Activated CD4-positive, alpha-beta memory T cell treated with anti-CD3 and anti-CD28 coated beads, Interleukin-2, amount 10 ng/mL, durations not matched to agents 7 days and 5 days (primary cell): ENCODE measurements at places on chromosomes 13 and 19.

DNA sequence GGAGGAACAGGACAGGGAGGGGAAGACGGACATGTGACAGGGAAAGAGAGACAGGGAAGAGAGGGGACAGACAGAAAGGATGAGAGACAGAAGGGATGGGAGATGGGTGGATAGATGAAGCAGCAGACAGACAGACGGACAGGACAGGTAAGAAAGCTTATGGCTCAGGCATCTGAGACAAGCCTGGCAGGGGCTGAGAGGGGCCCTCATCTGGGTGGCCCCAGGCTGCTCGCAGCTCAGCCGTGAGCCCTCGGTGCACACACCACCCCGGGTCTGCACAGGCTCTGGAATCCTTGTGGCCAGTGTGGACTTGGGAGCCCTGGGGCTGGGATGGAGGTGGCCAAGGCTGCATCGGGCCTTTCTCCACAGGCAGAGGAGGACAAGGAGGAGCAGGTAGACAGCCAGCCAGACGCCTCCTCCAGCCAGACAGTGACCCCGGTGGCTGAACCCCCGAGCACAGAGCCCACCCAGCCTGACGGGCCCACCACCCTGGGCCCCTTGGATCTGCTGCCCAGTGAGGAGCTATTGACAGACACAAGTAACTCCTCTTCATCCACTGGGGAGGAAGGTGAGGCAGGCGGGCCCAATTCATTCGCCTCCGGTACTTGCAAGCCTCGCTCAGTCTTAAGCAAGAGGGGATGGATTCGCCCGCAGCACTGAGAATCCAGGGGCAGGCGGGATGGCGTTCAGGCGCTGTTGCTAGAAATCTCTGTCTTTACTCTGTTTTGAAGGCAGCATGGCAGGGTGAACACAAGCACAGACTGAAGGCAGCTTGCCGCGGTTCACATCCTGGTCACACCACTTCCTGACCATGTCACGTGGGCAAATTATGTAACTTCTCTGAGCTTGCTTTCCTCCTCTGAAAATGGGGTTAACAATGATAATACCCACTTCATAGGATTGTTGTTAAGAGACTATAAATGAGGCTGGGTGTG lies 14.0 kb downstream of the GRAMD1A start:
- peak; percentile 78 for DNase-seq

- peak; percentile 65 for DNase-seq
Measured at GRCh38 chr13:22278336-22278929, 607.6 kb downstream of the FGF9 start.

DNA sequence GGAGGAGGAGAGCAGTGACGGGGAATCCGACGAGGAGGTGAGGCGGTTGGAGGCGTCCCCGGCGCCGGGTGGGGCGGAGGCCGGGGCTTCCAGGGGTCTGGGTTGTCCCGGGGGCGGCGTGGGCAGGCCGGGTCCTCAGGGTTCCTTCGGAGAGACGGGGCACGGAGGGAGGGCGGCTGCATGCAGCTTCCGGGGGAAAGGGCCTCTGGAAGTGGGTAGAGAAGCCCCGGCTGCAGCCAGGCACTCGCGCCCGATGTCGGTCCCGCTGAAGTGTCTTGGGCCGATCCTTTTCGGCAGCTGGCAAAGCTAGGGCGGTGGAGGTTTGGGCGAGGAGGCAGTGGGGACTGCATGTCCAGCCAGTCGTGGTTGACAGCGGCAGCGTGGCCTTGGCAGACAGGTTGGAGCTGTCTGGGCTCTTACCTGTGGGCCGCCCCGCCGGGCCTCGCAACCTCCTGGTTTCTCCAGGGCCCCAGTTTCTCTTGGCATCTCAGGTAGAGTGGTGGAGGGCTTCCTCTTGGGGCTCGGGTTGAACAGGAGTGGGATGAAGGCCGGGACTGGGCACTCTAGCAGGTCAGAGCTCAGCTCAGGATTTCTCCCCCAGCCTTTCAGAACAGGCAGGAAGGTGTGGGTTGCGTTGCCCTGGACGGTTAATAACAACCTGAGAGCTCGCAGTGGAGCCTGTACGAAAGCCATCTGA lies 690 bp downstream of the KMT2B start:
- peak; percentile 56 for DNase-seq

DNA sequence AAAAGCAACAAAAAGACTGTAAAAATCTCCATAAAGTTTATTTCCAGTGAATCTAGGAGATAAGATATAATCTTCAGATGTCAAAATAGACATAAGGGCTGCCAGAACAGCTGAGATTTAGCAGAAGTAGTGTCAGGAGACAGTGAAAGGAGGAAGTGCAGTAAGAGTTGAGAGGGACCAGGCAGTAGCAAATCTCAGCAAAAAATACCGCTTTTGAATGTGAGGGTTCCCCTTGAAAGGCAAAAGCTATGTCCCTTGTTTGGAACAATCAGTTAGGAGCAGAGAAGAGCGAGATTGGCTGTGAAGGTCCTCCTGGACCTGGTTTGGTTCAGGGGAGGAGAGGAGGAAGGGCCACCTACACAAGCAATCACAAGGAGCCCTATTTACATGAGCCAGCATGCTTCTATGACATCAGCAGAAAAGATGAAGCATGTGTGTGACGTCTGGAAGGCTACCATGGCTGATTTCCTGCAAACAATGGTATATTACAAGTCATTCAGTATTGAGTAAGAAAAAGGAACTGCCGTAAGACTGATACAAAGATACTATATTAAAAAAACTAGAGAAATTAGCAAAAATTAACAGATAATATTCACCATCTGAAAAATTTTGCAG lies 98.9 kb upstream of the SIAH3 start:
- no peak for DNase-seq

DNA sequence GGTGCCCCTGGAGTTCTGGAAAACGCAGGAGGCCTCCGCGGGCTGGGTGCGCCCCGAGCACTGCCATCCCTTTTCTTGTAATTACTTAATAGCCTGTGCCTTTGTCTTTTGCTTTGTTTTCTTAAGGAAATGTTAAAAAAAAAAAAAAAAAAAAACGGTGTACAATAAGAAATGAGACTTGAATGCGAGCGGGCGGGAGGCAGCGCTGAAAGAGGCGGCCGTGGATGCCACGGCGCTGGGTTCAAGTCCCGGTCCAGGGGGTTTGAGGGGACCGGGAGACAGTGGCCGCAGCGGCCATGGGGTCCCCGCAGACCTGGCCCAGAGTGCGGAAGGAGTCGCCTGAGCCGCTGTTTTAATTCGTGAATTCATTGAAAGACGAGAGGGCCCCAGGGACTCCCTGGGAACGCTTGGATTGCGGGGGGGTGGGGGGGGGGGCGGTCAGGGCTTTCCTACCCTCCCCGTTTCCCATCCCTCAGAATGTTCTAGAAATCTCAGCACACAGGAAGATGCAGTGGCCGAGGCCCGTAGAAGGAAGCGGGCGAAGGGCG lies 349.2 kb upstream of the ARGLU1 start:
- DNase-seq: no peak

GRCh38 chr19:56875717-56876116 lies 35.2 kb upstream of the PEG3 start:
- DNase-seq: no peak

GRCh38 chr19:48966541-48967345 lies 1.6 kb downstream of the FTL start:
- no peak for DNase-seq

GRCh38 chr13:25295701-25296100 lies 5.7 kb upstream of the NUP58 start:
- DNase-seq: no peak

DNA sequence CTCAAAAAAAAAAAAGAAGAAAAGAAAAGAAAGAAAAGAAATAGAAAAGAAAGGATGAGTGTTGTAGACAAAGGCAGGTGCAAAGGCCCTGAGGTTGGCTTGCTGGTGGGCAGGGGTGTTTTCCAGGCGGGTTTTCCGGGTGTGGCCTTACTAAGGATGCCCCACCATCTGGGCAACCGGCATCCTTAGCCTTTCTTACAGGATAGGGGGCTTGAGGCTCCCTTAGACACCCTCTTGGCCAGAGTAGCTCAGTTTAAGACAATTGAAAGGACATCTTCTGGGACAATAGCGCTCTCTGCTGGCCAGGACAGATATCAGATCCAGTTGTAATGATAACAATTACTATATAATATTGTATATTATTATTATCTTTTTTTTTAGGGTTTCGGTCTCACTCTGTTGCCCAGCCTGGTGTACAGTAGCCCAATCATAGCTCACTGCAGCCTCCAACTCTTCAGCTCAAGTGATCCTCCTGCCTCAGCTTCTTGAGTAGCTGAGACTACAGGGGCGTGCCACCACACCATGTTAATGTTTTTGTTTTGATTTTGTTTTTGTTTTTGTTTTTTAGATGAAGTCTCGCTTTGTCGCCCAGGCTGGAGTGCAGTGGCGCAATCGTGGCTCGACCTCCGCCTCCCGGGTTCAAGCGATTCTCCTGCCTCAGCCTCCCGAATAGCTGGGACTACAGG lies 1.4 kb upstream of the QTRT1 start:
- DNase-seq: peak; percentile 81

GRCh38 chr13:86710013-86710412 lies 910.8 kb upstream of the SLITRK6 start:
- DNase-seq: no peak

DNA sequence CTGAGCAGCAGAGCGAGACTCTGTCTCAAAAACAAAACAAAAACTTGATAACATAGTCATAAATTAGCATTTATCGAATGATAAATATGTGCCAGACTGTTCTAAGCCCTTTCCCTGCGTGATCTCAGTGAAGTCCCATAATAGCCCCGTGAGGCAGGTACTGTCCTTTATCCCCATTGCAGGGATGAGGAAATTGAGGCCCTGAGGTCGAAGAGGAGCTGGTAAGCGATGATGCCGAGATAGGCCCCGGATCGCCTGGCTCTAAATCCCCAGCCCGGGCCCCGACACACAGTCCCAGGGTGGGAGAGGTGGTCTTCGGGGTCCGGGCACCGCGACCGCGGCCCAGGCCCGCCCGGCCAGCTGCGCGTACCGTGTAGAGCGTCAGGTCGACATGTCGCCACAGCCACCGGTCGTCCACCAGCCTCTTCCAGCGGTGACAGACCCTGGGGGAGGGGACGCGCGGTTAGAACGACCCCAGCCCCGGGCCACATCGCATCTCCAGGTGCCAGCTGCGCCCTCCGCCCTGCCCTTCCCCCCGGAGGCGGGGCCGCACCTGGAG lies 625 bp downstream of the FBXL12 start:
- no peak for DNase-seq

DNA sequence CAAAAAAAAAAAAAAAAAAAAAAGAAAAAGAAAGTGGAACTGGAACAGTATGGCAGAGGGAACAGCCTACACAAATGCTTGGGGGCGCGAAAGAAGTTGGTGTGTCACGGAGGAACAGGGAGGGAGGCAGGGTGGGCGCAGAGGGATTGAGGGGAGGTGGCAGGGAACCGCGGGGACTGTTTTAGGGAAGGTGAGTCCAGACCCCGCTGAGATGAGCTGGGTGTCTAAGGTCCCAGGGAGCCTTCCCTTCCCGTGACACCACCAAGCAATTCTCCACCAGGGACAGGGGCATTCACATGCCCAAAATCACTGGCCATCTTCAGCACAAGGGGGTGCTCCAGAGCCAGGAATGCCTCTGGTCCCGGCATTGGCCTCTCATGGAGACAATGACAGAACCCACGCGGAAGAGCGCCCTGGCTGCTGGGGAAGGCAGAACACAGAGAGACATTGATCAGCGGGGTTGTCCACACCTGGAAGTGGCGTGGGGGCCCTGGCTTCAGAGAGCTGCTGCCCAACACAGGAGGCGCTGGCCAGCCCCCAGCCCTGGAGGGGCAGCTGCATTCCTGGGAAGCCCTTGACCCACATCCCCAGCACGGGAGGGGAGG lies 6.9 kb downstream of the PEAK3 start:
- peak; percentile 64 for DNase-seq

GRCh38 chr19:16892436-16892835 lies 3.6 kb downstream of the F2RL3 start:
- DNase-seq: no peak
